Breast epithelium (tissue), 4 donors: ENCODE measurements at places on chromosomes 16 and 17.

- H3K27me3 ChIP-seq, result peaks cover 2% of the 10 kb centered on the region
- no peak overlapping the region for H3K27ac ChIP-seq
- H3K4me3 ChIP-seq, result no peak overlapping the region
- no peaks in the 10 kb centered on the region for H3K36me3 ChIP-seq
- DNase-seq, result no peak
Measured at GRCh38 chr16:87601401-87601981, 817 bp upstream of the JPH3 start.

DNA sequence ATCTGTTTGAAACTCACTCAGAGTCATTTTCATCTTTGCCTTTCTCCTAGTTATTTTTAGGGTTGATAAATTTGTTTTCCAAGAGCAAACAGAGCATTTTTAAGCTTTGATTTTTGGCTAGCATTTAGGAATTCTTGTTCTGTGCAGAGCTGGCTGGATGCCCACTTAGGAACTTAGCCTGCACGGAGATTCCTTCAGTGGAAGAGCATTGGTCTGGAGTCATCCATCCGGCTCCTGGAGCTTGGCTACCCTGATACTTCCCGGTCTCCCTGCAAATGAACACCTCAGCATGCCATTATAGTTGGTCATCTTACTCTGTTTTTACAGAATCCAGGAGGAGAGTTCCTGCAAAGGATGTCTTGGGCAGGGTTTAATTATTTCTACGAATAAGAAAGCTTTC, 57.1 kb downstream of the SPECC1 start:
- H3K4me3 ChIP-seq, result no peak overlapping the region
- peaks cover 14% of the 10 kb centered on the region for H3K4me1 ChIP-seq
- peak overlapping the region; percentile 85 for H3K27ac ChIP-seq

- no peaks in the 10 kb centered on the region for H3K27me3 ChIP-seq
- no peaks in the 10 kb centered on the region for H3K36me3 ChIP-seq
- H3K4me3 ChIP-seq, result no peak overlapping the region
- peaks cover 6% of the 10 kb centered on the region for H3K4me1 ChIP-seq
- H3K27ac ChIP-seq, result no peak overlapping the region
Measured at GRCh38 chr17:79932451-79933306, 93.4 kb upstream of the CBX4 start.

DNA sequence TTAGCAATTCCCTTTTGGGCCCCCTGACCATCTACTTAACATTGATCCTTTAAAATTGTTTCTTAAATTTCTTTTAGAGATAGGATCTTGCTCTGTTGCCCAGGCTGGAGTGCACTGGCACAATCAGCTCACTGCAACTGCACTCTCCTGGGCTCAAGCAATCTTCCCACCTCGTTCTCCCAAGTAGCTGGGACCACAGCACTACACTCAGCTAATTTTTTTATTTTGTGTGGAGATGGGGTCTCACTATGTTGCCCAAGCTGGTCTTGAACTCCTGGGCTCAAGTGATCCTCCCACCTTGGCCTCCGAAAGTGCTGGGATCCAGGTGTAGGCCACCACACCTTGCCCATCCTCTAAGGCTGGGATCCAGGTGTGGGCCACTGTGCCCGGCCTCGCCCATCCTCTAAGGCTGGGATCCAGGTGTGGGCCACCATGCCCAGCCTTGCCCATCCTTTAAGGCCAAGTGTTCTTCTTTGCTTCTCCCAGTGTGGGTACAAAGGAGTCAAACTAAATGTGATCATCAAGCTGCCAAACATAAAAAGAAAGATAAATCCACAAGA, 13.2 kb downstream of the C16orf95 start:
- no peaks in the 10 kb centered on the region for H3K36me3 ChIP-seq
- DNase-seq, result no peak
- H3K4me1 ChIP-seq, result no peaks in the 10 kb centered on the region
- no peak overlapping the region for H3K4me3 ChIP-seq
- H3K27ac ChIP-seq, result no peak overlapping the region

DNA sequence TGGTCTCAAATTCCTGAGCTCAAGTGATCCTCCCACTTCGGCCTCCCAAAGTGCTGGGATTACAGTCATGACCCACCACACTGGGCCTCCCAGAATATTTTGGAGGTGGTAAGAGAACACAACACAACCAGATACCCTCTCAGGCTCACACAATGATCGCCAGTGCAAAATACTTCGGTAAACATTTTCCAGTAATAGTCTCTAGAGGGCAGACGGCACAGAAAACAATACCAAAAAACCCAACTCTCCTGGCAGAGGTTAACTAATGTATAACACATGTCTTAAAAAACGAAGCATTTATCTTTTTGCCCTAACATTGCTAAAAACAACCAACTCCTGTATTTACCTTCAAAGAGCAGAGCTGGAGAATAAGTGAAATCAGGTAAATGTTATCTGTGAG, 10.5 kb downstream of the NUFIP2 start:
- H3K36me3 ChIP-seq, result no peaks in the 10 kb centered on the region
- no peak overlapping the region for H3K27ac ChIP-seq
- no peak overlapping the region for H3K4me3 ChIP-seq
- DNase-seq, result no peak

GRCh38 chr17:13917634-13918033, 151.7 kb upstream of the COX10 start:
- H3K27ac ChIP-seq, result no peak overlapping the region
- no peaks in the 10 kb centered on the region for H3K4me1 ChIP-seq
- no peaks in the 10 kb centered on the region for H3K36me3 ChIP-seq
- DNase-seq, result no peak
- H3K27me3 ChIP-seq, result no peaks in the 10 kb centered on the region

DNA sequence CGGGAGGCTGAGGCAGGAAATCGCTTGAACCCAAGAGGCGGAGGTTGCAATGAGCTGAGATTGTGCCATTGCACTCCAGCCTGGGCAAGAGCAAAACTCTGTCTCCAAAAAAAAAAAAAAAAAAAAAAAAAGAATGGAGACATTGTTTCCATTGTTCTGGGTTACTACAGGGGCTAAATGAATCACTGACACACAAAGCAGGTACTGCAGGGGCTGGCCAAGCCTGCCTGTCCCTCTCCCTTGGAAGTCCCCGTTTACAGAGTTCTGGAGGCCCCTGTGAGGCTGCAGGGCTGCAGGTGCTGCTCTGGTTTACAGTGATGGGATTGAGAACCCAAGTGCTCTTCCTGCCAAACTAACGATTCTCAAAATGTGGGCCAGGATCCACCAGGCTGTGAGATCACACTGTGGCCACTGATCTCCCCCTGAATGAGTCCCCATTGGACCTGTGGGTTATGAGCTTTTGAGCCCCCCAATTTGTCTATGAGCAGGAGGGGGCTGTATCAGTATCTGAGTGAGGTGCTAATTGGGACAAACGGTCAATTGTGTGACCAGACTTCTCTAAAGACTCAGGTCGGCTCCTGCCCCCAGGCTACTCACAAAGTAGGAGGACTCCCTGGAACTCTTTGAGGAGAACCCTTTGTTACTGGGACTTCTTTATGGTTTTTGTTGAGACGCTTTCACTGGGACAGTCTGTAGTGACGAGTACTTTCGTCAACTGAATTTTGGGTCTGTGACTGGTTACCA, 39.0 kb downstream of the DNAH17 start:
- H3K27ac ChIP-seq, result peak overlapping the region; percentile 71
- H3K4me3 ChIP-seq, result no peak overlapping the region
- no peaks in the 10 kb centered on the region for H3K4me1 ChIP-seq
- H3K36me3 ChIP-seq, result no peaks in the 10 kb centered on the region
- no peaks in the 10 kb centered on the region for H3K27me3 ChIP-seq
- peak; percentile 43 for DNase-seq

- no peak overlapping the region for H3K4me3 ChIP-seq
- no peaks in the 10 kb centered on the region for H3K36me3 ChIP-seq
- DNase-seq, result no peak
Measured at GRCh38 chr16:55645986-55646385, 9.8 kb upstream of the SLC6A2 start.

DNA sequence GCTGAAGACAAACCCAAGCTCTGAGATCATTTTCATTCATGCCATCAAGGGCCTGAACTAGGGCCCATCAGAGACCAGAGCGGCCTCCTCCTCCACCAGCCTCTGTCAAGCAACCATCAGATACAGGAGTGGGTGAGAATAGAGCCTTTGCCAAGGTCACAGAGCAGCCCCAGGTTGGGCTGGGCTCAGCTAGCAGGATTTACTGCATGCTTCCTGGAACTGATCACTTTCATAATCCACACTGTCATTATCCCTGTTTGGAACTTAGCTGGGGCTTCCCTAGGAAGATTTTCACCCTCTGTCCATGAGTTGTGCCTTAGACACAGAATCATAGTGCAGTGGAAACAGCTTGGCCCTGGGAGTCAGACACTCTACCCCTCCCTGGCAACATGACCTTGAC, 5.1 kb downstream of the MT4 start:
- H3K36me3 ChIP-seq, result no peaks in the 10 kb centered on the region
- no peaks in the 10 kb centered on the region for H3K4me1 ChIP-seq
- no peaks in the 10 kb centered on the region for H3K27me3 ChIP-seq
- no peak overlapping the region for H3K4me3 ChIP-seq
- H3K27ac ChIP-seq, result no peak overlapping the region

DNA sequence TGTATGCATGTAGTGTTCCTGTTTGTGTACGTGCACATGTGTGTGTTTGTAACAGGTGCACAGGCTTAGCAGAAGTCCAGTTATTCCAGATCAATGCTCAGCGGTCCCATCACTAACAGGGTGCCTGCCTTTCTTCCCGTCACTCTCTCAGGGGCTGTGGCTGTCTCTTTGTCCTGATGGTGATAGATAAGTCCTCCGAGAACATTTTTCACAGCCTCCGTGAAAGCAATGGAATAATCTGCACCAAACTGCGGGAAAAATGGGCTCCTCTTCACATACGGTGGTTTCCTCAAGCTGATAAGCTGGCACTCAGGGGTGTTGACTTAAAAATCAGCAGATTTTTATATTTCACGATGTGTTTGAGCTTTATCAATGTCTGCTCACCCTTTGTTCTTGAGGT, 342.3 kb downstream of the TMEM114 start:
- no peak for DNase-seq
- no peak overlapping the region for H3K4me3 ChIP-seq
- H3K27ac ChIP-seq, result no peak overlapping the region
- H3K27me3 ChIP-seq, result peaks cover 3% of the 10 kb centered on the region

DNA sequence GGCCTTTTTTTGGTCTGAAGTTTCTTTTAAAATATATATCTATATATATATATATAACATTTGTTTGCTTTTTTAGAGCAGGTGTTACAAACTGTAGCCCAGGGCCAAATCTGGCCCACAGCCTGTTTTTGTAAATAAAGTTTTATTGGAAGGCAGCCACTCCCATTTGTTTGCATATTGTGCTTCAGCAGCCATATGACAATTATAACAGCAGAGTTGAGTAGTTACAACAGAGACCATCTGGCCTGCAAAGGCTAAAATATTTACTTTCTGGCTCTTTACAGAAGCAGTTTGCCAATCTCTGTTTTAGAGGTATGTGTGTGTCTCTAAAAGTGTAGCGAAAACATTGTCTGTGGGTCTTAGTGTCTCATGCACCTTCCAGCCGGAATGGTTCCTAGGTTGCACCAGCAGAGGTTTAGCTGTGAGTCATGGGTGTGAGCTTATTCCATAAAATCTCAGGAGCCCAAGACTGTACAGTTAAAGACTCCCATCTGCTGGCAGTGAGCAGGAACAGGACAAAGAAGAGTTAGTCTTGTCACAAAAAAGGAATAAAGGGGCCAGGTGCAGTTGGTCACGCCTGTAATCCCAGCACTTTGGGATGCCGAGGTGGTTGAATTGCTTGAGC, 23.8 kb downstream of the LCMT1 start:
- no peaks in the 10 kb centered on the region for H3K27me3 ChIP-seq
- no peak overlapping the region for H3K4me3 ChIP-seq
- H3K4me1 ChIP-seq, result no peaks in the 10 kb centered on the region
- H3K36me3 ChIP-seq, result peaks cover 4% of the 10 kb centered on the region
